Right cardiac atrium (tissue), 5 donors: ENCODE measurements at places on chromosomes 6 and 20.

DNA sequence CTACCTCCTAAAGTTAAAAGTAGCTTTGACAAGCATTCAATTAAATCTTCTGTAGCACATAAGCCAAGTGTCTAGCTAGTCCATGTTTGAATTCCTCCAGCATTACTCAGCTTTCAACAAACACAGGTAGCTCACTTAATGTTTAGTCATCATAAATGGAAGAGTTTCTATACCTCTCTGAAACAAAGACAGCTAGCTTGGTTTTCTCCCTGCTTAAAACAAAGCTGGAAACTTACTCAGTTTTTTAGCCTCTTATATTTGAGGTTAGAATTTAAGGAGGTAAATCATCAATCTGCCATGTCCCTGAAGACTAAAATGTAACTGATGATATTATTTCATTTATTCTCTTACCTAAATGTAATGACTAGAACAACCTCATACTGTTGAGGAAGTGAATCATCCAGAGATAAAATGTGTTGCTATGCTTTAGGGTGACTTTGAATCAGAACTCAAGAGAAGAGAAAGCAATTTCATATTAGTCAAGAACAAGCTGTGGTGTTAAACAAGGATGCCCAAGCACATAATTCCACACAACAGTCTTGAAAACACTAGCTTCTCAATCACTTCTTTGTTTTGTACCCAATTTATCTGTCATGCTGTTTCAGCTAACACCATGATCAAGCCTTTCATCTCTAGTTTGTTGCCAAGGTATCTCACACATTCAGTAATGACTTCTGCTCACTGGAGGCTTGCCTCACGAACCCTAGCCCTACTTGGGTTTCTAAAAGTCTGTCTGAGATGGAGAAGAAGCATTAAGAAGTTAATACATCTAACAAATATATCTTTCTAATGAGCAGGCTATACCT is 251.9 kb downstream of the EPM2A start:
- DNase-seq = no peak

- no peak for DNase-seq
These were observed 3.7 kb upstream of the TMEM200A start for GRCh38 chr6:130362128-130362527.

GRCh38 chr6:41644297-41644879 is 6.1 kb downstream of the MDFI start:
- no peak for DNase-seq

GRCh38 chr6:90326404-90327057 is 29.9 kb upstream of the BACH2 start:
- no peak for DNase-seq

DNA sequence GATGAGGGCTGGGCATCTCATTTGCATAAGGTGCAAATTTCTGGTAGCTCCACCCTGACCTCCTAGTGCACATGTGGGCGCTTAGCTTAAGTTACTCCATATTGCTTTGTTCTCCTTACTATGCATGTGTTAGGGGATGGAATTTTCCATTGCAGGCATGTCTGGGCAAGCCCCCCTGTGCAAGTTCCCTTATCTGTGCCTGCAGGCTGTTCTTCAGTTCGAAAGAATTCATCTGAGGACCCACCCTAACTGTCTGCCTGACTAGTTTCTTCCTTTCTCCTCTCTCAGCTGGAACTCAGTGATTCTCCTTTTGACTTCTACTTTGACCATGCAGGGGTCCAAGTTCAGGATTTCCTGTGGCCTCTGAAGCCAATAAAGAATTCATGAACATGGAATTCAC is 30.2 kb downstream of the CCDC170 start:
- no peak for DNase-seq

DNA sequence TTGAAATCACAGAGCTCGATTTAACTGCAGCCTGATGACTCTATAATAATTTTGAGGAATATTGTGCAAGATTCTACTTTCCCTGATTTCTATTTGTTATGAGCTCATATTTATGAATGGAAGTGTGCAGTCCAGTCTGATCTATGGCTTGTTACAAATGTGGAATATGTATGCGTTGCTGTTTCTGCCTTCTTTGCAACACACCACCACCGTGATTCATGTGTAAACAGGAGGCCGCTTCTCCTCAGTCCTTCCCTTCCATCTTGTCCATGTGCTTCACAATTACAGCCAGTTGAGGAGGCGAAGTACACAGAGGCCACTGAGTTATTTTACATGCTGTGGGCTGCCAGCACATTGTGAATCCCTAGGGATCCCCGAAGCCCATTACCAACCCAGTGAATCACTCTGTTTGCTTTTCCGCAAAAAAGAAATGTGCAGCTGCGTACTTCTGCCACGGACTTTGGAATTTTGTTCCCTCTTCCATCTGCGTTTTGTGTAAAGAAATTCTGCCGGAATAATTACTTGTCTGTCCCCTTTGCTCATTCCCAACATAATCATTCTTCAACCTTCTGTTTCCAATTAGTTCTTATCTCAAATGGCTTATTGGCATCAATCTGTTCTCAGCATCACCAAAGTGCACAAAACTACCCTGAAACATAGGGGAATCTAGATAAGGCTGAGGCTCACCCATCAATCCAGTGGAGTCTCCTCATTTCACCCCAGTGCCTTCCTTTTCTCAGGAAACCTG is 551.6 kb upstream of the CITED2 start:
- DNase-seq = no peak

DNA sequence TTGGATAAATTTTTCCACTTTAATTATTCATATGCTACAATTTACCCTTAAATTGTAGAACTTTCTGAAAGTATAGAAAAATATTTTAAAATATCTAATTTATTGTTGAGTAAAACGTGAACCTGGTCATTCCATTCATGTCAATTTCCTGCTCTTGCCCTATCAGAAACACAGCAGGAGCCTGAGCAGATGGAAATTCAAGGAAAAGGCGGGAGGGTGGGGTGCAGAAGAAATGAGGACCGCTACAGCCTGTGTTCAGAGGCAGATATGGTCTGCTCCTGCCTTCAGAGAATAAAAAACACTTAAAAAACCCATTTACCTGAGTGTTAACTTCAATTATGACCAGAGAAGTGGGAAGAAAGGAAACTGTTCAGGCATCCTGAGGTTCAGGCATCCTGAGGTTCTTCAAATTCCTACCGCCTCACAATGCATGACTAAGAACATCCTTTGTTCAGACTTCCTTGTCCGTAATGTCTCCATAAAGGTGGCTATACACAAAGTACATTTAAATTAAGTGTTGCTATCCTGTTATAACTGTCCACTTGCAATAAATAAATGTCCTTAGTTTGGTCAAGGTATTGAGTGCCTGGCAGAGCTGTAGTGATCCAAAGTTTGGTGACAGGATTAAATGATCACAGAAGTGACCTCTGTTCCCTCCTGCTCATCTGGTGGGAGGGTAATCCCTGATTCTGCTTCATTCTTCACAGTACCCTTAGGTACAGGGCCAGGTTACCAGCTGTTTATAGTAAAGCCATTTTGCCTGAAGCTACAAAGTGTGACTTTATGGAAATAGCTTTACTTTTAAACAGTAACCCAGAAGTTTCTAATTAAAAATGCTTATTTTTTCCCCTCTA is 109.1 kb downstream of the MAN1A1 start:
- no peak for DNase-seq

- peak; percentile 30 for DNase-seq
These were observed 18.2 kb downstream of the TMEM242 start for GRCh38 chr6:157304899-157305663.

DNA sequence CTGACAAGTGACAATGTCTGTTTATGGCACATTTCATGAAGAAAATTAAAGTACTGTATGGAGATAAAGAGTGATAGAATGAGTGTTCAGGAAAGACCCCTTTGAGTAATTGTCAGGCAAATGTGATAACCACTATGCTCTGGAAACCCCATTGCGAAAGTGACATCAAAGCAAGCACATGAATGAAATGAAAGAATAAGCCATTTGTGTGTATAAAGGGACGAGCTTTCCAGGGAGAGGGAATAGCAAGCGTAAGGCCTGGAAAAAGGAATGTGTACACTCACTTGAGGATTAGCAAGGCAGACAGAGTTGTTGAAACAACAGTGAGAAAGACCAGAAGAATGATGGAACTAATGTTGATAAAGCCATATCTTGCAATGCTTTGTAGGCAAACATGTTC is 490.0 kb downstream of the GRIK2 start:
- DNase-seq = no peak

GRCh38 chr20:58557733-58558342 is 42.6 kb upstream of the APCDD1L start:
- DNase-seq = no peak

- DNase-seq = no peak
These were observed 49.4 kb downstream of the F13A1 start for GRCh38 chr6:6270948-6271535.

DNA sequence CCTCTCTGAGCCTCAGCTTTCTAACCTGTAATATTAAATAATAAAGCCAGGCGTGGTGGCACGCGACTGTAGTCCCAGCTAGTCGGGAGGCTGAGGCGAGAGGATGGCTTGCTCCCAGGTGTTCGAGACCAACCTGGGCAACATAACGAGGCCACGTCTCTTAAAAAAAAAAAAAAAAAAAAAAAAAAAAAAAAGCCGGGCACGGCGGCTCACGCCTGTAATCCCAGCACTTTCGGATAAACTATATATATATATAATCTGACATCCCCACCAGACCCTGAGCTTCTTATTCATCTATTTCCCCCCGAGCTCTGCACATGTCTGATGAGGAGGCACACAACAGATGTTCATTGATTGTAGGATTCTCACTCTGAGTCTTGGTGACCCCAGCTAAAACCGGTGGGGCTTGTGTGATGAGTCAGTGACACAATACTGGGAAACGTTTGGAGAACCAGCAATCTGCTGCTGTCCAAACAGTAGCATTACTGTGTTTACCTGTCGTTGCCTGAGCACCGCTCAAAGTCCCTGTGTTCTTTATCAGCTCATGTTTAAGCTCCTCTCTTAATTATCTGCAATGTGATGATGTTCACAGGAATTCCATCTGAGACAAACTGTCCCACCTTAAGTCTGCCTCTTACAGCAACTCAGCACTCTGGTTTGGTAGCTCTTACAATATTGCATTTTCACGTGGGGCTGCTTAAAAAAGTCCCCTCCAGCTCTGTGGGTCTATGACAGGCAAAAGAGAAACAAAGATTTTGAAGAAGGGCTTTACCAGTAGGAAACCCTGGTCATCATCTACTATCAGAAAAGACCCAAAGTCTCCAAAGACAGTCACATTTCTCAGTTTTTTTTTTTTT is 1.0 kb upstream of the SPATA2 start:
- no peak for DNase-seq

GRCh38 chr6:43989581-43990146 is 137.6 kb downstream of the MRPL14 start:
- DNase-seq = no peak

DNA sequence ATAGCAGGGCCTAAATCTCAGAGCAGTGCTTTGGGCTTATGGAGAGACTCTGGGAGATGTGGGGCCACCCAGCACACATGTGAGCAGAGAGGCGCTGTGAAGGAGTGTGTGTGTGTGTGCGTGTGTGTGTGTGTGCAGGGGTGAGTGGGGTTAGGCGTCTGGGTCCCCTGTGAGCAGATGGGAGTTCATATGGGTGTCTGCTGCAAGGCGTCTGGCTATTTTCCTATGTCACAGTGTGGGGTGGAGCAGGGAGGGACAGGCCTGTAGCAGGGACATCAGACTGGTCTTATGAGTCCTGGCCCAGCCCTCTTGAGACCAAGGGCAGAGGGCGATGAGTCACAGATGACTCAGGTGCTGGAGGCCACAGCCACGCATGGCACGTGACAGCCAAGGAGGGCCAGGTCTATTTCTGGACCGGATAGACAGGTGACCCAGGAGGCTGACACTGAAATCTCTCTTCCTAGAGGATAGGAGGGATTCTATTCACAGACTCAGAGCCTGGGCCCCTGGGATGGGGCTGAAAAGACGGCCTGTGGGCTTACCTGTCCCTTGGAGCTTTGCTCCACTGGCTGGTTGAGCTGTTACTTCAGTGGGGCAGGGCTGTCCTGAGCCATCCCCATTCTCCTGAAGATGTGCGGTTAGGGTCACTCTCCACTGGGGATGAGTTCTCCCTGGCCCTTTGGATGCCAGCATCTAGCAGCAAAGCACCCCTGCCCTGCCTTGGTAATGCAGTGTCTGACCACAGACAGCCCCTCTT is 28.9 kb downstream of the VEGFA start:
- DNase-seq = no peak

DNA sequence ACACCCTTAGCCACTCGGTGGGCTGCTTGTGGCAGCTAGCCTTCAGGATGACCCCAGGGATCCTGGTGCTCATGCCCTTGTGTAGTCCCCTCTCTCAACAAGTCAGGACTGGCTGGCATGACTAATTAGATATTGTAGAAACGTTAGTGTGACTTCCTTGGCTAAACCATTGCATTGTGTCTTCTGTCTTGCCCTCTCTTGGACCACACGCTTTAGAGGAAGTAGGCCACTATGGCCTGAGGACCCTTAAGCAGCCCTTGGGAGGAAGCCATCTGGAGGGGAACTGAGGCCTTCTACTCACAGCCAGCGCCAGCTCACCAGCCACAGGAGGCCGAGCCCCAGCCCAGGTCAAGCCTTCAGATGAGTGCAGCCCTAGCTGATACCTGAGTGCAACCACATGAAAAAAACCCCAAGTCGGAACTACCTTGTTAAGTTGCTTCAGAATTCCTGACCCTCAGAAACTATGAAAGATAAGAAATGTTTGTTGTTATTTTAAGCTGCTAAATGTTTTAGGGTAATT is 10.1 kb downstream of the ANGPT4 start:
- DNase-seq = no peak

DNA sequence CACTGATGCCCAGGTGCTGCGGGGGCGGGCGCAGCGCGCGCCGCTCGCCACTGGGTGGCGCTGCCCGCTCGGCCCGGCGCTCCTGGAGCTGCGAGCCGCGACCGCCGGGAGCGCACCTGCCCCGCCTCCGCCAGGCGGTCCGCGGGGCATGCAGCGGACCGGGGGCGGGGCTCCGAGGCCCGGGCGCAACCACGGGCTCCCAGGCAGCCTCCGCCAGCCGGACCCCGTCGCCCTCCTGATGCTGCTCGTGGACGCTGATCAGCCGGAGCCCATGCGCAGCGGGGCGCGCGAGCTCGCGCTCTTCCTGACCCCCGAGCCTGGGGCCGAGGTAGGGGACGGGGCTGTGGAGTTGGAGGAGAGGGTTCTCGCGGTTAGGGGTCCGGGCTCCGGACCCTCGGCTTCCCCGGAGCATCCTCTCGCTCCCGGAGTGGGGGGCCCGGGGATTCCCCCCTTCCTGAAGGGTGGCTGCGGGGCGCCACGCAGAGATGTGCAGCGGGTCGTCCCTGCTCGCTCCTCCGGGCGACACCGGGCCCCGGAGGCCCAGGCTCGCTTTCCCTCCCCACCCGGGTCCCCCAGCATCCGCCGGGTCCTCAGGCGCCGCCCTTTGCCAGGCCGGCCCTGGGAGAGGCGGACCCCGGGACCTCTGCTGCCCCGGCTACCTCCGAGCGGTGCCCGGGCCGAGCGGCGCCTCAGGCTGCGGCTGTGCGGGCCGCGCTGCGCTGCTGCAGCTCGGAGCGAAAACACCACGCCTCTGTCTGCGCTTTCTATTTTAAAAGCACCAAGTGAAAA is at the start of gene BCAS4:
Gene BCAS4 (plus strand): TSS at position 216 of the 789 bp plus-strand sequence. CDS start 23 bp downstream, at position 239.
- DNase-seq = peak; percentile 62
